ENCODE measurements at places on chromosomes 13 and 19.

DNA sequence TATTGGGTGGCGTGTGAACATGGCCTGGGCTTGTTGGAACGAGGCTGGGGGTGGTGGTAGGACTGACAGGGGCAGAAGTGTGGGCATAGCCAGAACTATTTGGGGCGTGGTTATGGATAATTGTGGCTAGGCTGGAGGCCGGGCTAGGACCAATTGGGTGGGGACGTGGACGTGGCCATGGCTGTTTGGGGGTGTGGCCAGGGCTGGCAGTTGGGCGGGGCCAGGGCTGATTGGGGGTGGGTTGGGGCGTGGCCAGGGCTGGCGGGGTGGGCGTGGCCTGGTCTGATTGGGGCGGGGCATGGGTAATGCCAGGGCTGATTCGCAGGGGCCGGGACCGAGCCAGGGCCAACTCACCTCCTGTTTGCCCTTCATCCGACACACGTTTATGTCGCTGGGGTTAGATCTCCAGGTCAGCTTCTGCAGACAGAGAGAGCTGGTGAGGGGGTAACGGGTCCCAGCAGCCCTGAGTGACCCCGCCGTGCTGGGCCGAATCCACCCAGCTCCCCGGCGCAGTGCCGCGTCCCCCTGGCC lies 2.8 kb downstream of the SEMA6B start:
- peak; percentile 39 for ATAC-seq

DNA sequence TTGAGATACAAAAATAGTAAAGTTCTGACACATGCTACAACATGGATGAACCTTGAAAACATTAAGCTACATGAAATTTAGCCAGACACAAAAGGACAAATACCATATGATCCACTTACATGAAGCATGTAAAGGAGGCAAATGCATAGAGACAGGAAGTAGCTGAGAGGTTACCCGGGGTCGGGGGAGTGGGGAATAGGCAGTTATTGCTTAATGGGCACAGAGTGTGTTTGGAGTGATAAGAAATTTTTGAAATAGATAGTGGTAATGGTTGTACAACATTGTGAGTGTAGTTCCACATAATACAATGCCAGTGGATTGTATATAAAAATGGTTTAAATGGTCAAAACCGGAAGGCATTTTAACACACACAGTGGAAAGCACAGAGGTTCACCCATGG lies 4.3 kb downstream of the N4BP2L1 start:
- ATAC-seq: no peak

GRCh38 chr19:6272411-6272791 lies 7.4 kb downstream of the MLLT1 start:
- no peak for ATAC-seq

GRCh38 chr13:26952551-26953143 lies 192.1 kb upstream of the GPR12 start:
- ATAC-seq: no peak

DNA sequence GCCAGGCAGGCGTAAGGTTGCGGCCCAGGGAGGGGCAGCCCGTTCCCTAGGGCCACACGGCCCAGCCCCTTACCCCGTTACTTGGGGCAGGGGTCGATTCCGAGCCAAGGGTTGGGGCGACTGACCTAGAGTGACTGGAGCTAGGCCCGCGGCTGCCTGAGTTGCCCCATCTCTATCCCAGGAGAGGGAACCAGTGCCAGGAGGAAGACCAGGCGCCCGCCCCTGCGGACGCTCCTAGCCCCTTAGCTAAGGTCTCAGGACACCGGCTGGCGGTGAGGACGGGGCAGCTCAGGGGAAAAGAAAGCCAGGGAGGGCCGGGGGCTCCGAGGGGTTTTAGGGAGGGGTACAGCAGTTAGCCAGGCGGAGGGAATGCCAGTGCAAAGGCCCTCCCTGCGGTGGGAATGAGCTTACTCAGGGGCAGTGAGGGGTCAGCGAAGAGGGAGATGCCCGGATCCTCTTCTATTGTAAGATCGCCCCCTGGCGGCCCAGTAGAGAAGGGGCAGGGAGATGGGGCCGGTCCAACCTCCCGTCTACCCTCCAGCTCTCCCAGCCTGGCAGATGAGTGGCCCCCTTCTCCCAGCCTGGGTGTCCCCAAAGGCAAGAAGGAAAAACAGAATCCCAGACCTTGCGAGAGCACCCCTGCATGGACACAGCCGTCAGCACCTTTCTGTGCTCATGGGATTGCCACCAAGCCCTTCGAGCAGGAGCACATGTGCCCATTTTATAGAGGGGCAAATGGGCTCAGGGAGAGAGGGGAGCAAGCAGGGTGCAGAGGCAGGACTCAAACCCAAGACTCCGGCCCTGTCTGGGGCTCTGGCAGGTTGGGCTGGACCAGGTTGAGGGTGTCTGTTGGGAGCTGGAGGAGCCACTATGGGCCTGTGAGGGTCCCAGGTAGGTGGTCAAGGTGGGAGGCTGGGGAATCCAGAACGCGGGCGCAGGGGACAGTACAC lies 16.3 kb downstream of the CILP2 start:
- peak; percentile 76 for ATAC-seq

DNA sequence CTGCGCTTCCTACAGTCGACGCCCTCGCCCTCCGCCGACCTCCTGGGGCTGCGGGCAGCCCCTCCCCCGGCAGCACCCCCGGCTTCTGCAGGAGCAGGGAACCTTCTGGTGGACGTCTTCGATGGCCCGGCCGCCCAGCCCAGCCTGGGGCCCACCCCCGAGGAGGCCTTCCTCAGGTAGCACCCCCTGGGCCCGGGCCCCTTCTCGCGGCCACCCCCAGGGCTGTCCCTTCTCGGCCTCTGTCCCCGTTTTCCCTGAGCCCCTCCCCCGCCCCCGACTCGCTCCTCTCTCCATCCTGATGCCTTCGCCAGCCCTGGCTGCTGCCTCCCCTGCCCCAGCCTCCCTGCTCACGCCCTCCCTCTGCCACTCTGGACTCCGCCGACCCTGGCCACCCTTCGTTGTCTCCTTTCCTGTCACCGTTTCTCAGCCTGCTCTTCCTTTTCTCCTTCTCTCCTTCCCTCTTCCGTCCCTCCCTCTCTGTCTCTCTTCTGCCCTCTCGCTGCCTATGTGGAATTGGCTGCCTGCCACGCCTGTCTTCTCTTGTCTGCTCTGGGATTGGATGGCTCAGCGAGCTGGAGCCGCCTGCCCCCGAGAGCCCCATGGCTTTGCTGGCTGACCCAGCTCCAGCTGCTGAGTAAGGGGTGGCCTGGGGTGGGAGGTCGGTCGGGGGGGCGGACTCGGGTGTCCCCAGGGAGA lies 11.0 kb downstream of the FUZ start:
- ATAC-seq: no peak

DNA sequence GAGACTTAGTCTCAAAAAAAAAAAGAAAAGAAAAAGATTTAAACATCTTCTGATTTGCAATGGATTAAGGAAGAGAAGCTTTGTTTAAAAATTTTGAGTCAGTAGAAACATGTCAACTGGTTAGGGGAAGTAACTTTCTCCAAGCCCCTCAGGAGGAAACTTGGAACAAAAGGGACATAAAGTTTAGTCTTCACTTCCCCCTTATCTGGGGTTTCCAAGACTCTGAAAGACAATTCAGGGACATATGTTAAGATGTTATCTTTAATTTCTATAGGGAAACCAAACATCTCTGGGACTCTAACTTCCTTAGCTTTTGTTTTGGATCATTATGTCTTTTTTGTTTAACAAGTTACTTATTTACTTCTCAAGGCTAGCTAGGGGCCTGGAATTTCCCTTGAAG lies 20.1 kb upstream of the MRI1 start:
- no peak for ATAC-seq

GRCh38 chr19:12996406-12997094 lies 1.3 kb downstream of the NFIX start:
- no peak for ATAC-seq
